ENCODE measurements at places on chromosomes 11 and 22.
A peak's percentile ranks its signal among the peaks of the same experiment; 100 is the strongest.

- DNase-seq, result no peak
Observed at GRCh38 chr11:5666402-5666793, 18.5 kb downstream of the TRIM5 start.

DNA sequence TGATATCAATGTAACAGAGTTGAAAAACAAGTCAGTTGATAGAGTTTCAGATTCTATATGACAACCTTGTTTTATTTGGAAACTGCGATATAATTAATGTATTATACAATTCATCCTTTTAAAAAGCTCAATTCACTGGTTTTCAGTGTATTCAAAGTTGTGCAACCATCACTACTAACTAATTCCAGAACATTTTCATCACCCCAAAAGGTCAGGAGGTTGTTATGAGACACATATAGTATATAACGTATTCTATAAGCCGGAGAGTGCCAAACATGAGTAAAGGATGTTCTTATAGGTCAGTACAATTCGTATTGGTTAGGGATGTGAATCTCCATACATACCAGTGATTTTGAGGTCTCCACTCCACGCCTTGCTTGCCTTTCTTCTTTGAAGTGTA lies 40.1 kb upstream of the UCP3 start:
- DNase-seq, result no peak

- no peak for DNase-seq
Observed at GRCh38 chr11:119941636-119942411, 196.1 kb downstream of the TRIM29 start.

DNA sequence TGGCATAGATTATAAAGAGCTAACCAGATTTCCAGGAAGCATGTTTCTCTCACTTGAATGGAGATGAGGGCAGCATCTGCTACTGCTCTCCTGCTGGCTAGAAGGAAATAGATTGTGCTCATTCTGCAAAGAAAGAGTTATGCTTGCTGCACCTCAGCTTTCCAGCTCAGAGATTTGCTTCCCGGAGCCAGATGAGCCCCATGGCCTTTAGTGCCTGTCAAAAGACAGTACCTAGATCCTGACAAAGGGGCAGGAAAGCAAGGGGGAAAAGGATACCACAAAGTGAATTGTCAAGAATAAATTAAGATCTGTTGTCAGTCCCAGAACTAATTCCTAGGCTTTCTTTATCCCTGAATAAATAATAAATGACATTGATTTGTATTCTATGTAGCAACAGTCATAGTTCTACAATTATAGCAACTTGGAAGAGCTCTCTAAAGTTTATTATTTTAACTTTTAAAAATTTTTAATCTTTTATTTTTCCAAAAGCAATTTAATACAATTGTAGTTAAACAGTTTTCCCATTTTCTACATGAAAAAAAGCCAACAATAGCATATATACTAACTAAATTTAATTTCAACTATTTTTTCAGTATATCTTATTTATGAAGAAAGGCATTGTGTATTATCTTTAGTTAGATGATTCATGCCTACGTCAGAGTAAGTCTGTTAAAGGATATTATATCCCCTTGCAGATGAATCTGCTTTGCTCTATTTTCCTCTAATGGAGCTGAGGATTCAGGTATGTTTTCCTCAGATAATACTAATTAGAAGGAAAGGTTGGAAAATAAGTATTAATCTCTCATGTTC lies 306.1 kb upstream of the DDI1 start:
- DNase-seq, result no peak

DNA sequence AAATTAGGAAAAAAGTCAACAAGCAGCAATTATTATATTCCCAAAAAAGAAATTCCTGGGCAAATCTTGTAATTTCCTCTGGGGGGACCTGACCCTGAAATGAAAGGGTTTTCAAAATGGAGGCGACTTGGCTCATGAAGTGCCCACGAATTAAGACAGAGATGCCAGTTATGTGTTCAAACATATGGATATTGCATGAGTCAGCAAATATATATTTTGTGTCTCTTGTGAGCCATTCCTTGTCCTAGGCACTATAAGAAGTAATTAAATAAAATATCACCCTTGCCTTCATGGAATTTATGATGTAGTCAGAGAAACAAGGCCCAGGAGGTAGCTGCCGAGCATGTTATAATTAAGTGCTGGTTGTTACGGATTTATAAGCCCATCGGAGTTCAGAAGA lies 68.6 kb downstream of the BARX2 start:
- no peak for DNase-seq

- no peak for DNase-seq
Observed at GRCh38 chr11:64747961-64748665, 4.2 kb upstream of the RASGRP2 start.

DNA sequence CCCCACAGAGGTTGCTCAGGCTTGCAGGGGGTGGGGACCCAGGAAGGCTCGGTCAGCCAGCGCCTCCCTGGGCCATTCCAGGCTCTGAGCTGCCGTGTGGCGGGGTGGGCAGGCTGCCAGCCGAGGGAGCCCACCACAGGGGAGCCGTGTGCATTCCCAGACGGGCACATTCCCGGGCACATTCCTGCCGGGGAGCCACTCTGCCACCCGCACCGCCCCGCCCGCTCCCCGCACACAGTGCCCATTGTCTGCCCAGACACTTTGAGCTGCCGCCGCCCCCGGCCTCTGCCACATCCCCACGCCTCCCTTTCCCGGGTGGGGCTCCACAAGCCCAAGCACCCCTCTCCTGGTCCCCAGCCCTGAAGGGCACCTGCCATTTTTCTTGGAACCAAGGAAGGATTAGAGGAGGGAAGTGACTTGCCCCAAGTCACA lies 27.4 kb downstream of the RPL3 start:
- DNase-seq, result no peak

DNA sequence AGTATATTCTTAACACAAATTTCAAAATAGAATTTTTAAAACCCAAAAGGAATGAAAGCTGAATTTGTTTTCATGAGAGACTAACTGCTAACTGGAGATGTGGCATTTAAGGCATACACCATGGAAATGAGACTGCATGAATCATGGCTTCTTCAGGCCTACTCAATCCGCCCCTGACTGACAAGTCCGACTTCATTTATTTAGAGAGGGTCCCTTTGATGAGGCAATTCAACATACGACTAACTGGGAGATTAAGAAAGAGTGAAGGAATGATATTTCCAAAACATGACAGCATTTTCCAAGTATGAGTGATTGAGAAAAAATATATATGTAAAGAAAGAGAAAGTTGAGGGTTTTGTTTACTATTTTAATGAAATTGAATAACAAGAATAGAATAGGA lies 720.1 kb downstream of the DLG2 start:
- no peak for DNase-seq

DNA sequence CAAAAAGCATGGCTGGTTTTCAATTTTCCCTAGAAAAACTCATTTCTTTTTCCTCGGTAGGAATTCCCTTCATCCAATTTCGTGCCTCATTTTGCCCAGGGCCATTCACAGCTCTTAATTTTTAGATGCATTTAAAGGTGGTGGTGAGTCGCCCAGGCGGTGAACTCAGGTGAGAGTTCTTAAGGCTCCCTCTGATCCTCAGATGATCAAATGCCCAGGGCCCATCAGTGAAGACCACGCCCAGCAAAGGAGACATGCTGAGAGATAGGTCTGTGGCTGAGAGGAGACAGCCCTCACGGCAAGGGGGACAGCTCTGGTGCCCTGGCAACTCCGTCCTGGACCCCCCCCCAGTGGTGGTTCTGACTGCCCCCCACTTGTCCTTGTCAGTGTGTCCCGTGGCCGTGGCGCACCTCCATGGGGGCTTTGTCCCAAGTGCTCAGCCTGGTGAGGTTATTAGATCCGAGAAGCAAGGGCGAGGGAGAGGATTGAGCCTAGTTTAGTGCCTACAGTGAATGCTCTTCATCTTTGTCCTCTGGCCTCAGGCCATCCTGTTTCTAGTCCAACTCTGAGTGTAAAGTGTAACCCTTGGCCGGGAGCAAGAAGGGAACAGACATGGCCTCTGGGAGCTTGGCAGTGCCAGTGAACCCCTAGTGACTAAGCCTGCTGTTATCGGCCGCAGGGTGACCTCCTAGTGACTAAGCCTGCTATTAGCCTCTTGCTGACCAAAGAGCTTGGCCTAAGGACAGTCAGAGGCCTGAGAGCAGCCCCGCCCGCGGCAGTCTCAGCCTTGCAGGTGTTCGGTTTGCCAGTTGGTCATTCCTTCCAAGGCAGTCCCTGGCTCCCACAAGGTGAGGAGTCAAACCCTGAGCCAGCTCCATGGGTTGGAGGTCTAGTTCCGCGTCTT lies 83.5 kb downstream of the CTTN start:
- DNase-seq, result no peak

DNA sequence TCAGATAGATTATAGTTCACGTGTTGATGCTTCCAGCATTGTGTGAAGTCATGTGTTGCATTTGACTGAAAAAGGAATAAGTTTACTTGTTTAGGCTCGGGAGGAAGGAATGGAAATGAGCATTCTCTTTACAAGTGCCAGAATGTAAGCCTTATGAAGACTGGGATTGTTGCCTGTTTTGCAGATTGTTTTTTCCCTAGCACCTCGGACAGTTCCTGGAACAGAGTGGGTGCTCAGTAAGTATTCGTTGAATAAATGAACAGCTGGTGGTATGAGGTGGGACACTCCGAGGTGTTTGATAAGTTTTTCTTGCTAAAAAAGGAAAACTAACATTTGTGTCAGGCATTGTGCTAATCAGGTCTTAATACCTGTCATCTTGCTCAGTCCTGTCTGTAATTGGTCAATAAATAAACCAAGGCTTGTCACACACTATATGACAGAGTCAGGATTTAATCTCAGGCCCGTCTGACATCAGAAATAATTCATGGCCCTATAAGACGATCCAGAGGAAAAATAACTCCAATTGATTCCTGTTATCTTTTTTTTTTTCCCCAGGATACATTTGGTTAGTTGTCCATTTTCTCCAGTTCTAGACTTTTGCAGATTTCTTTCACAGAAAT lies 304.7 kb downstream of the NELL1 start:
- no peak for DNase-seq

- DNase-seq, result no peak
Observed at GRCh38 chr11:9656864-9657263, 7.0 kb upstream of the SWAP70 start.

DNA sequence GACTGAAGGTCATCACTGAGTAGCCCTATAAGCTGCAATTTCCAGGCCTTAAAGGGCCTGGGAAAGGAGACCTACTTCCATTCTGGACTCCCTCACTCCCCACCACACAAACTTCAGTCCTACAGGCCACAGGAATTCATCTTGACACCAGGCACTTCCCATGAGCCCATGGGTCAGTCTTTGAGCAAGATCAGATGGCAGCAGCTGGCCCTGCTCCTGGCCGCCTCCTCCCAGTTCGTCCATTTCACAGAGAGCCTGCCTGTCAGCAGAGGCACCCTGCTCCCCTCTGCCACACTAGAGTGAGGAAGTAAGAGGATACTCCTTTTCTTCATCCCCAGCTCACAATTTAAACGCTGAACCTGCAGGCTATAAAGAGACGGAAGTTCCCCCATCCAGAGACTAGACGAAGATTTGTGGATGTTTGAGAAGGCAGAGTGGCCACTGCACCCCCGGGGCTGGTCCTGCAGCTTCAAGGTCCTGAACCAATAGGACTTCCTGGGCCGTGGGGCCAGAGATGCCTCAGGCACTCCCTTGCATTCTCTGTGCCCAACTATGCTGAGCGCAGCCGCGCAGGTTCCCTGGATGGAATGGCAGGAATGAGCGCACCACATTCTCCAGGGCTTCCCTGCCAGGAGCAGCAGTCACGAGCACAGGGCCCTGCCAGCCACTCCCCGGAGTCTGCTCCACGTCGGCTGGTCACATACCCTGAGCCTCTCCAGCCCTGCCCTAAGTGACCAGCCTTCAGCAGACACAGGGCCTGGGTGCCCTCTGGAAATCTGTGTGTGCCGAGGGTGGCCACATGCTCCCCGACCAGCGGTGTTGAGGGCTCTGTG lies 33.5 kb upstream of the BID start:
- no peak for DNase-seq

- DNase-seq, result peak; percentile 62
Observed at GRCh38 chr11:20127671-20128527, 32.4 kb downstream of the DBX1 start.

DNA sequence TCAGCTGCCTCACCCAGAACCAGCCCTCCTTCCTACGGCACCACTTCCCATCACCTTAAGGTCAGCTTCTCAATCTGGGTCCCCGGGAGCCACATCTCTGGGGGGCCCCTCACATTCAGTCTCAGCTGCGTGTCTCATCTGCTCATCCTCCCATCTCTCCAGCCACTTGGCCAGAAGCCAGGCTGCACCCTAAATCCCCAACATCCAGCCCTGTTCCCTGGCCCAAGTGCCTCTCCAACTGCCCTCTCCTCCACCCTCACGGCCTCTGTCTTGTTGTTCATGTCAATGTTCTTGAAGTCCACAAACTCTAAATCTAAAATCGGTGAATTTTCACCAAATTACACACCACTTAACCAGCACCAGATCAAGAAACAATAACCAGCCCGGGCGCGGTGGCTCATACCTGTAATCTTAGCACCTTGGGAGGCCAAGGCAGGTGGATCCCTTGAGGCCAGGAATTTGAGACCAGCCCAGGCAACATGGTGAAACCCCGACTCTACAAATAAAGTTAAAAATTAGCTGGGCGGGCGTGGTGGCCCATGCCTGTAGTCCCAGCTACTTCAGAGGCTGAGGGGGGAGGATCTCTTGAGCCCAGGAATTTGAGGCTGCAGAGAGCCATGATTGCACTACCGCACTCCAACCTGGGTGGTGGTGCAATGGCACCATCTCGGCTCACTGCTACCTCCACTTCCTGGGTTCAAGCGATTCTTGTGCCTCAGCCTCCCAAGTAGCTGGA lies 33.7 kb downstream of the A4GALT start:
- no peak for DNase-seq

- DNase-seq, result no peak
Observed at GRCh38 chr22:46744581-46744980, 6.5 kb upstream of the CERK start.
